Heart right ventricle (tissue), 16 donors: ENCODE measurements at places on chromosomes 2 and 18. TPM values are rescaled to one million over a fixed set of nuclear protein-coding genes. Genes with fewer than 3 reads are reported as not detected.

The CD8B2 gene
- polyA plus RNA-seq = not detected

The RAB27B gene
- not detected for polyA plus RNA-seq

GRCh38 chr2:62143696-62144095 lies 52.2 kb upstream of the B3GNT2 start:
- no peak overlapping the region for H3K4me3 ChIP-seq
- H3K36me3 ChIP-seq = no peaks in the 10 kb centered on the region
- peaks cover 28% of the 10 kb centered on the region for H3K4me1 ChIP-seq
- DNase-seq = no peak
- H3K27ac ChIP-seq = no peak overlapping the region

- H3K27me3 ChIP-seq = no peaks in the 10 kb centered on the region
- no peaks in the 10 kb centered on the region for H3K36me3 ChIP-seq
- H3K4me3 ChIP-seq = no peak overlapping the region
- H3K27ac ChIP-seq = peak overlapping the region; percentile 45
Measured at GRCh38 chr18:31243740-31244512, 74.0 kb upstream of the DSG1 start.

- H3K27ac ChIP-seq = no peak overlapping the region
- no peaks in the 10 kb centered on the region for H3K36me3 ChIP-seq
- no peak overlapping the region for H3K4me3 ChIP-seq
- DNase-seq = no peak
- peaks cover 30% of the 10 kb centered on the region for H3K27me3 ChIP-seq
Measured at GRCh38 chr2:51028829-51029228, 3.1 kb downstream of the NRXN1 start.

GRCh38 chr18:73047688-73048087 lies 179.9 kb upstream of the NETO1 start:
- no peak for DNase-seq
- H3K27me3 ChIP-seq = no peaks in the 10 kb centered on the region
- H3K4me1 ChIP-seq = no peaks in the 10 kb centered on the region
- H3K4me3 ChIP-seq = no peak overlapping the region
